ENCODE measurements at places on chromosomes 11 and 22.

- DNase-seq, result peak; percentile 55
These were observed 1.1 kb downstream of the SLC43A3 start for GRCh38 chr11:57425565-57426438.

- no peak for DNase-seq
These were observed 143.8 kb upstream of the NECTIN1 start for GRCh38 chr11:119872611-119873310.

- peak; percentile 41 for DNase-seq
These were observed 1.2 kb upstream of the HSPA8 start for GRCh38 chr11:123062892-123063825.

DNA sequence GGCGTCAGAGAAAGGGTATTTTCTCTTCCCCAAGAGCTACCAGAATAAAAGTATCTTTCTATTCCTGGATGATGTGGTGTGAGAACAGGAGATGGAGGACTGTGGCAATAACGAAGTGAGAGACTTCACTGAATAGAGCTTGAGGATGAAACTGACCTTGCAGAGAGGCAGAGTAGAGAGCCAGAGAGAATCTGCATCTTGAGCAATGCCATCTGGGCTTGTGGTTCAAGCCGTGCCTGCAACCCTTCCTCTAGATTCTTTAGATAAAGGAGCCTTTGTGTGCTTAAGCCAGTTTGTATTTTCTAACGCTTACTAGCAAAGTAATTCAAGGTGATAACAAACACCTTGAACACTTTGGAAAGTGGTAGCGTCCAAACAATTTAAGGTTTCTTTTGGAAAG is 2.2 kb downstream of the ME3 start:
- no peak for DNase-seq

- no peak for DNase-seq
These were observed 565.7 kb downstream of the METTL15 start for GRCh38 chr11:28673691-28674432.

DNA sequence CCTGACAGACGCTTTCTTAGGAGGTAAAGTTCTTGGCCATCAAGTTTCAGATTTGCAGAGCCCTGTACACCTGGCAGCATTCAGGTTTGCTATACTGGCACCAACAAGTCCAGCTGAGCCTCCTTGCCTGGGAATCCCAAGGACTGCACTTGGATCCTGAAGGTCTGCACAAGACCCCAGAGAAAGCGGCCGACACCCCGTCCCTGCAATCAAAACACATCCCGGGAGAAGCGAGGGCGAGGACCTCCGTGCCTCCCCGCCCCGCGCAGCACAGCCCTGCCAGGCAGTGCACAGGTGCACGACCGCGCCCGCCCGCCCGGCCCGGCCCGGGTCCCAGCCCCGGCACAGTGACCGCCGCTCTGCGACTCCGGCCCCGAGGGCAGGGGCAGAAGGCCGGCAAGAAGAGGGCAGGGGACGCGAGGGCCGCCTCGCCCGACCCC is 559 bp downstream of the MRTFA start:
- peak; percentile 56 for DNase-seq

GRCh38 chr11:15497366-15497765 is 382.6 kb downstream of the INSC start:
- DNase-seq, result no peak

- DNase-seq, result no peak
These were observed 36.9 kb downstream of the PACS1 start for GRCh38 chr11:66106786-66107599.

DNA sequence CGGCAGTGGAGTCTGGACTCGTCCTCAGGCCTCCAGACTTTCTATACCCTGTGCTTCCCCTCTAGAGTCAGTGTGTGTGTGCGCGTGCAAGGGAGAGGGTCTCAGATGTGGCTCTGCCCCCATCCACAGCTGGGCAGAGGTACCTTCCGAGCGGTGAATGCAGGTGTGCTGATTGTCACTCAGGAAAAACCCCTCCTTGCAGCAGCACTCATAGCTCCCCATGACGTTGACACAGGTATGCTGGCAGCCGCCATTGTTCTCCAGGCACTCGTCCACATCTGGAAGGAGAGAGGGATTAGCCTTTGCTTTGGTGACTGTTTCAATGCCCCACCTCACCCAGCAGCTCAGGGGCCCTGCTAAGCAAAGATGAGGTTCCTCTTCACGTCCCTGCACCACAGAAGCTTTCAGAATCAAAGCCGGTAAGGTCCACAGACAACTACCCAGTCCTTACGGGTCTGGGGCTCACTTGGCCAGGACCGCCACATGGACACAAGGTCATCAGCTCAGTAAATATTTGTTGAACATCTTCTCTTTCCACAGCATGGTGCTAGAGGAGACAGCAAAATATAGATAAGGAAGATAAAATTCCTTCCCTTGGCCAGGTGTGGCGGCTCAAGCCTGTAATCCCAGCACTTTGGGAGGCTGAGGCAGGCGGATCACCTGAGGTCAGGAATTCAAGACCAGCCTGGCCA is 16.9 kb downstream of the SCUBE2 start:
- DNase-seq, result no peak

- no peak for DNase-seq
These were observed 50.2 kb upstream of the RAPSN start for GRCh38 chr11:47499161-47499560.

DNA sequence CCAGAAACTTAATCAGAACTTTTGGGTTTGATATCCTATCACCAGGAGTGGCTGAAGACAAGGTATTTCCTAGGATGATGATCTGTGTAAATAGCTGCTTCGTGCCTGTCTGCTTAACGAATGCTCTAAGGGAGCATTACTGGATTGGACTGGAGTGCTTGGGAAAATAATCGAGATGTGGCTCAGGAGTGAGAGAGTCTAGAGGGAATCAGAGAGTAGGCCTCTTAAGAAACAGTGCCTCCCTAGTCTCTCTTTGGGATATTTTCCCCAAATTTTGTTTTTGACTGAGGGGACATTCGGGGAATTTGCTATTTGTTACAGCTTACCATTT is 2.5 kb downstream of the MAML2 start:
- no peak for DNase-seq

DNA sequence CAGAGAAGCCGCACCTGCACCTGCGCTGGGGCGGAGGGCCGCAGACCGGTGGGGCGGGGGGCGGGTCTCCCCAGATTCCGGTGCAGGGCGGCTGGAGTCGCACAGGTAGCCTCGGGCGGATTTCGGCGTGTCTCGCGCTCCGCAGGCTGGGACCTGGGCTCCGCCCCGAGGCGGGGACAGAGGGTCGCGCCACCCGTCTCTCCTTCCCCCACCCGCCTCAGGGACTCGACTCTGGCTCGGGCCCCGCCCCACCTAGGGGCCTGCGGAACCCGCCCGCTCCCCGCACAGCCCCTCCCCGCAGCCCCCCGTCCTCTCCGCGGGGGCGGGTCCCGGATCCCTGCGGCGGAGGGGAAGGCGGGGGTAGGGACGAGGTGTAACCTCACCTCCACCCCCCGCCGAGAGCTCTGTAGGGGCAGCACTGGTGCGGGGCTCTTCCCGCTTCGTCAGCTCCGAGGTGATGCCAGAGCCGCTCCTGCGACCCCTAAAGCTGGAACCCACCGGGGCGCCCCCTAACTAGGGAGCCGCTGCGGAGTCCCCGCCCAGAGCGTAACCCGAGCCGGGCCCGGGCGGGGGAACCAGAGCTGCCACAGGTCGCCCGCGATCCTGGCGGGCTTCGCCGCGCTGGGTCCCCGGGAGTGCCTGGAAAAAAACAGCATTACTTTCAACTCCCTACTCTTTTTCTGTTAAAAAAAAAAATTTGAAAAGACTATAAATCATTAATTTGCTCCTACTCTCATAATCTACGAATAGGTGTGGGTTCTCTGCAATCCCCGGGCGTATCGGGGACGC is at the start of gene SLC29A2:
TSS of gene SLC29A2 (minus strand) at position 134 of the 789 bp plus-strand sequence. CDS start 169 bp downstream, outside the sequence.
- DNase-seq, result peak; percentile 99

DNA sequence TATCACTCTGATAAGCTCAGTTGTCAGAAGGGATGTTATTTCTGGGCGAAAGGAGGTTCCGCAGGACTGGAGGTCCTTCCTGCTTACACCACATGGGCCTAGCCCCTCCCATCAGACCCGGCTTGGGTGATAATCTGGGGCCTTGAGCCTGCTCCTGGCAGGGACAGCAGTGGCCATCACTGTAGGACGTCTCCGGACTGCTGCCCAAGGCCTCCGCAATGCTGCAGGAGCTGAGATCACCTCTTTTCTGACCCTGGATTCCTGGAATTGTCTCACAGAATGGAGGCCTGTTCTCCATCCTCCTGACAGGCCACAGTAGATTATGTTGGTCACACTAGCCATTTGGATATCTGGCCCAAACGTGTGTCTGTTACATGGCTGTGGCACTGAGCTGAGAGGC is 9.2 kb upstream of the BIK start:
- no peak for DNase-seq

- no peak for DNase-seq
These were observed 85.2 kb downstream of the CWC15 start for GRCh38 chr11:94888204-94888603.

DNA sequence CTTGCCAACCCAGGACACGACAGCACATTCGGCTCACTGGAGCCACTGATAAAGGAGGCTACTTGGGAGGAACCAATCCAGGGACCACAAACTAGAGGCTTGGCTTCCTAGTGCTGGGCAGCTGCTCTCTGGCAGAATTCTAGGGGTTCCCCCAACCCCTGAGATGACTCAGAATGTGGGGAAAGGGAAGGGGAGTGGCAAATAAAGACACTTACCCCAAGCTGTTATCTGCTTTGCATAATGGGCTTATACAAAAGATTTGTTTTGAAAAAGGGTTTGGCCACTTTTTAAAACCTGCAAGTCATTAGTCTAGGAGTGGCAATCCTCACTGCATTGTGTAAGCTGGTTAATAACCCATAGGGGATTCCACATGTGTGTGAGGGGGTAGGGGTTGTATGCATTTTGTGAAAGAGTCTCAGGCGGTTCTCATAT is 64.1 kb upstream of the LMO1 start:
- no peak for DNase-seq

GRCh38 chr22:44529827-44530523 is 31.9 kb upstream of the RTL6 start:
- DNase-seq, result no peak

GRCh38 chr11:45092901-45093760 is 53.3 kb upstream of the PRDM11 start:
- DNase-seq, result no peak

- DNase-seq, result no peak
These were observed 26.9 kb upstream of the CSTF3 start for GRCh38 chr11:33187998-33188722.

DNA sequence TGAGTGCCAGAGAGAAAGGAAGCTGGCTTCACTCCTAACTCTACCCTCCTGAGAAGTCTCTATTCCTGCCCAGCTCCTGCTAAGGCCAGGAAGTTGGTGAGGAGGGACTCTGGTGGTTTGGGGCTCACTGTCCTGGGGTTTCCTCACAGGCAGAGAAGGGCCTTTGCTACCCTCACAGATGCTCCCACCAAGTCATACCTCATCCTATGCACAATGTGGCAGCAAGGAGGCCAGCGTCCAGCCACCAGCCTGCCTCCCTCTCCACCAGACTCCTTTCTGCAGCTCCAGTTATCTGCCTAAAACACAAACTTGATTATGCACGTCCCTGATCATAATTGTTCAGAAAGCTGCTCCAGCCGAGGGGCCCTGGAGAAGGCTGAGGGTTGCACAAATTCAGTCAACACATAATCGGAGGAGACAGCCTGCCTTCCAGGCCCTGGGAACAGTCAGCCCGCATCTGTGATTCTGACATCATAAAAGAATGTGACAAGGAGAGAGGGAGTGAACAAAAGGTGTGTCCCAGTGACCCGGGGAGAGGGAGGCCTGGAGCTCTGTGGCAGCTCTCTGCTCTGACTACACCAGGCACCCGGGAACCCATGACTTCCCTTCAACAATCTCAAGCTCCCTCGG is 28.8 kb downstream of the DKK3 start:
- DNase-seq, result no peak

GRCh38 chr22:46348099-46348695 is 12.7 kb downstream of the TRMU start:
- DNase-seq, result no peak

- peak; percentile 17 for DNase-seq
These were observed 129.1 kb downstream of the DCDC1 start for GRCh38 chr11:31240340-31240904.

- DNase-seq, result no peak
These were observed 83.6 kb upstream of the PHOX2A start for GRCh38 chr11:72327606-72328005.

GRCh38 chr11:76074148-76075095 is 131.9 kb downstream of the WNT11 start:
- DNase-seq, result no peak

- DNase-seq, result no peak
These were observed 37.8 kb downstream of the RASSF10 start for GRCh38 chr11:13046637-13047570.
